ENCODE measurements at places on chromosomes 12 and 14. TPM values are rescaled to one million over a fixed set of nuclear protein-coding genes. Genes with fewer than 3 reads are reported as not detected.

Gene ETV6
- total RNA-seq: 14.1 TPM

Gene JAG2
- 12.3 TPM for total RNA-seq

Gene LPCAT3
- 29.7 TPM for total RNA-seq

Gene KIF21A
- 33.9 TPM for total RNA-seq

Gene OR6C2
- total RNA-seq: not detected

Gene KRT79
- total RNA-seq: not detected

Gene TMEM132C
- 10.5 TPM for total RNA-seq

Gene PAPLN
- 182 TPM for total RNA-seq

Gene GLIPR1L1
- total RNA-seq: not detected

Gene CMKLR1
- 15.3 TPM for total RNA-seq

Gene FLRT2
- 58.6 TPM for total RNA-seq

GRCh38 chr14:44388306-44388705, 118.8 kb downstream of the FSCB start:
- H3K4me3 ChIP-seq: no peak overlapping the region
- no peaks in the 10 kb centered on the region for H3K27me3 ChIP-seq
- H3K27ac ChIP-seq: no peak overlapping the region
- no peak for DNase-seq
- H3K36me3 ChIP-seq: no peaks in the 10 kb centered on the region

GRCh38 chr12:105214670-105215375, 21.2 kb downstream of the APPL2 start:
- DNase-seq: no peak
- no peak overlapping the region for H3K27ac ChIP-seq
- H3K4me1 ChIP-seq: peaks cover 12% of the 10 kb centered on the region
- H3K27me3 ChIP-seq: no peaks in the 10 kb centered on the region
- H3K4me3 ChIP-seq: no peak overlapping the region

- H3K4me3 ChIP-seq: no peak overlapping the region
- H3K27me3 ChIP-seq: no peaks in the 10 kb centered on the region
- H3K36me3 ChIP-seq: no peaks in the 10 kb centered on the region
- peaks cover 20% of the 10 kb centered on the region for H3K4me1 ChIP-seq
- H3K27ac ChIP-seq: no peak overlapping the region
Observed at GRCh38 chr12:4121506-4122020, 152.0 kb upstream of the CCND2 start.

- no peaks in the 10 kb centered on the region for H3K27me3 ChIP-seq
- no peaks in the 10 kb centered on the region for H3K4me1 ChIP-seq
- no peaks in the 10 kb centered on the region for H3K36me3 ChIP-seq
- H3K4me3 ChIP-seq: no peak overlapping the region
- no peak overlapping the region for H3K27ac ChIP-seq
Observed at GRCh38 chr14:106605548-106606448, 1079.4 kb downstream of the TMEM121 start.

- no peaks in the 10 kb centered on the region for H3K4me1 ChIP-seq
- no peak overlapping the region for H3K4me3 ChIP-seq
- no peak overlapping the region for H3K27ac ChIP-seq
Observed at GRCh38 chr14:74389980-74390379, 36.0 kb downstream of the SYNDIG1L start.

DNA sequence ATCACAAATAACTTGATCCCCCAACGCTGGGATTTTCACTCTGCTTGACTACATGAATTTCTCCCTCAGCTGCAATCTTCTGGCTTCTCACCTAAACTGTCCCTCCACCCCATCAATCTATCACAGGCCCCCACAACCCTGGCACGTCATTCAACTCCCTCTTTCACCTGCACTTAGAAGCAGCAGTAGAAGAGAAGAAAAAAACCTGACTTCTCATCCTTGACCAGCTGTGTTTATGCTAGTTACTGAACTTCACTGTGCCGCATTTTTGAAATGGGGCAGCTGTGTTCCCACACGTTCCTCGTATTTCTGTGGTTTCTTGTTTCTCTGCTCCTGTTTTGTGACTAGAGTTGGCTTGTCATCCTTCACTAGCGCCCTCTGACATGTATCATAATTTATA, 35.0 kb downstream of the ITPR2 start:
- no peaks in the 10 kb centered on the region for H3K36me3 ChIP-seq
- H3K27ac ChIP-seq: no peak overlapping the region
- no peak overlapping the region for H3K4me3 ChIP-seq
- no peaks in the 10 kb centered on the region for H3K27me3 ChIP-seq
- no peak for DNase-seq

DNA sequence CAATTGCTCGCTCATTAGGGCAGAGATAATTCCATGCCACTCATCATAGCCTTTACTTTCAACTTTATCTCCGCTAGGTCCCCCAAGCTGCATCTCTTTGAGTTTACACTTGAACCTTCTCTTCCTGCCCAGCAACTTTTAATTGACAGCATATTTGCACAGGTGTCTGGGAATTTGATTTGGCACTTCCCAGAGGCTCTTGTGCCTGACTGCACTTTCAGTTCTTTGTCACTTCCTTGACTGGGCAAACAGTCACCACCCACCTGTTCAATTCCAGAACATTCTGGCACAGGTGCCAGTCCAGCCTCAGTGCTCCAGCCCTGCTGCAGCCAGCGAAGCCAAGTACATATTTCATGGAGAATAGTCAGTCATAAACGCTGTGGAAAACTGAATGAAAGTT, 110.1 kb upstream of the LRIG3 start:
- H3K27ac ChIP-seq: no peak overlapping the region
- DNase-seq: no peak
- H3K4me1 ChIP-seq: no peaks in the 10 kb centered on the region
- H3K27me3 ChIP-seq: no peaks in the 10 kb centered on the region
- no peak overlapping the region for H3K4me3 ChIP-seq

GRCh38 chr12:112538740-112539139, 120.0 kb downstream of the PTPN11 start:
- no peak overlapping the region for H3K27ac ChIP-seq
- no peak for DNase-seq
- H3K4me1 ChIP-seq: no peaks in the 10 kb centered on the region
- H3K36me3 ChIP-seq: no peaks in the 10 kb centered on the region
- no peak overlapping the region for H3K4me3 ChIP-seq
- no peaks in the 10 kb centered on the region for H3K27me3 ChIP-seq

GRCh38 chr12:125340791-125341190, 275.6 kb downstream of the AACS start:
- H3K36me3 ChIP-seq: no peaks in the 10 kb centered on the region
- no peaks in the 10 kb centered on the region for H3K27me3 ChIP-seq
- H3K4me1 ChIP-seq: no peaks in the 10 kb centered on the region
- no peak overlapping the region for H3K4me3 ChIP-seq
- peak overlapping the region; percentile 35 for H3K27ac ChIP-seq
- DNase-seq: no peak

GRCh38 chr14:33596211-33597080, 354.4 kb downstream of the EGLN3 start:
- no peaks in the 10 kb centered on the region for H3K27me3 ChIP-seq
- no peak for DNase-seq
- no peak overlapping the region for H3K27ac ChIP-seq
- H3K36me3 ChIP-seq: no peaks in the 10 kb centered on the region
- H3K4me1 ChIP-seq: no peaks in the 10 kb centered on the region

GRCh38 chr14:64788706-64789105, 84.5 kb downstream of the PLEKHG3 start:
- no peak overlapping the region for H3K27ac ChIP-seq
- no peaks in the 10 kb centered on the region for H3K4me1 ChIP-seq
- no peak overlapping the region for H3K4me3 ChIP-seq
- H3K36me3 ChIP-seq: no peaks in the 10 kb centered on the region

- DNase-seq: no peak
- H3K36me3 ChIP-seq: no peaks in the 10 kb centered on the region
- peak overlapping the region; percentile 34 for H3K27ac ChIP-seq
- no peak overlapping the region for H3K4me3 ChIP-seq
- H3K27me3 ChIP-seq: no peaks in the 10 kb centered on the region
Observed at GRCh38 chr14:65351493-65352194, 60.9 kb upstream of the FUT8 start.

GRCh38 chr12:116337312-116337711, 59.8 kb upstream of the MED13L start:
- no peak for DNase-seq
- H3K27ac ChIP-seq: no peak overlapping the region

- H3K4me1 ChIP-seq: peaks cover 14% of the 10 kb centered on the region
- H3K36me3 ChIP-seq: peaks cover 23% of the 10 kb centered on the region
- H3K27ac ChIP-seq: no peak overlapping the region
- no peaks in the 10 kb centered on the region for H3K27me3 ChIP-seq
- DNase-seq: no peak
- H3K4me3 ChIP-seq: no peak overlapping the region
Observed at GRCh38 chr12:122052285-122052684, 26.3 kb upstream of the MLXIP start.

GRCh38 chr12:30691122-30691879, 4.4 kb downstream of the IPO8 start:
- no peak overlapping the region for H3K4me3 ChIP-seq
- H3K27me3 ChIP-seq: no peaks in the 10 kb centered on the region
- peaks cover 18% of the 10 kb centered on the region for H3K4me1 ChIP-seq

DNA sequence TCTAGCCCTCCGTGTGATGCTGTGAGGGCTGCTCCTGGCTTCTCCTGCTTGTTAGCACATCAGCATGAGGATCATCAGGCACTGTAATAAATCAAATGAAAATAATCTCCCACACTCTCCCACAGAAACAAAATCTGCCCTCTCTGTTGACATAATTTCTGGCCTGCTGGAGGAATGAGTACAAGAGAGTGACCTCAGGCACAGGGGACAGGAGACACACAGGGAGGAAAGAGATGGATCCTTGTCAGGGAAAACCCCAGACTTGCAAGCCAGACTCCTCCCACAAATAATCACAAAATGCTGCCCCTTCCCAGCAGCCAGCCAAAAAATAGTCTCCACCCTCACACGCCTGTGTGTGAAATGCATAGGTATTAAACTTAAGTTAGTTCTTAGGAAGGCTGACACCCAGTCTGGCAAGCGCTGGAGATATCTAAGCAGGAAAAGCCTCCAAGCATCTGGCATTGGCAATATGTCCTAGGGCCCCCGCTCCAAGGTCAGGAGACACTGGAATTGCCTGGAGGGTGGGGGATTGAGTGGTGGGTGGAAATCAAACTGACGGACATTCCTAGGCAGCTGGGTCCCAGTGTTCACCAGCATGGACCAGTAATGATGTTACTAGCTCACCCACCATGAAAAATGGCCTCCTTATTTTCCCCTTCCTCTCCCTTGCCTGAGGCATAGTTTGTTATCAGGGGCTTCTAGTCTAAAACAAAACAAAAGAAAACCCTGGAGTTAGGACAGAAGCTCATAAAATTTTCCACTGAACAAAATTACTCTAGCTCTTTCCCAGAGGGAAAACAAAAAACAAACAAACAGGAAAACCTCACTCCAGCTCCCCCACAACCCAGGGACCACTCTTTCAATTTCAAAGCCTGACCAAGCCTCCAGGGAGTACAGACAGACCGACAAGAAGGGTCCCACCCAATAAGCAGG, 22.0 kb downstream of the SMUG1 start:
- no peak overlapping the region for H3K27ac ChIP-seq
- no peaks in the 10 kb centered on the region for H3K27me3 ChIP-seq
- H3K36me3 ChIP-seq: no peaks in the 10 kb centered on the region
- H3K4me1 ChIP-seq: no peaks in the 10 kb centered on the region

DNA sequence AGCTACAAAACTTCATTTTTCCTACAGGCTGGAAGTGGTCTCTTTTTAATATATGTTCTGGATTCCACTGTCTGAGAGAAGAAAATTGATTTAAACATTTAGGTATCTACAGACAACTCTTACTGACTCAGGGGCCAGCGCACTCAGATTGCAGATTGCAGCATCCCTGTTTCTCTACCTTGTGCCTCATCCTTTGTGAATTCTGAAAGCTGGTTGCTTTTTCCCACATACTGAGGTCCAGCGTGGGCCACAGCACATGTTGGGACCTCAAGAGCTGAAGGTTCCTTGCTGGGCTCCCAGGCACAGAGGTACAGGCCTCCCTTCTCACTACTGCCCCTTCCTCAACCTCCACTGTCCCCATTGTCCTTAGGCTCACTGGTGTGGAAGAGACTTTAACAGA, 101.7 kb upstream of the CCDC175 start:
- no peak overlapping the region for H3K4me3 ChIP-seq
- H3K27ac ChIP-seq: peak overlapping the region; percentile 38
- H3K27me3 ChIP-seq: no peaks in the 10 kb centered on the region
- H3K4me1 ChIP-seq: no peaks in the 10 kb centered on the region
- no peaks in the 10 kb centered on the region for H3K36me3 ChIP-seq

- H3K27me3 ChIP-seq: no peaks in the 10 kb centered on the region
- H3K4me1 ChIP-seq: no peaks in the 10 kb centered on the region
- no peak for DNase-seq
- H3K4me3 ChIP-seq: no peak overlapping the region
- no peak overlapping the region for H3K27ac ChIP-seq
- H3K36me3 ChIP-seq: no peaks in the 10 kb centered on the region
Observed at GRCh38 chr12:118541071-118541470, 164.7 kb downstream of the SUDS3 start.

- no peaks in the 10 kb centered on the region for H3K4me1 ChIP-seq
- no peak overlapping the region for H3K4me3 ChIP-seq
- no peaks in the 10 kb centered on the region for H3K27me3 ChIP-seq
Observed at GRCh38 chr14:100018482-100018881, 46.7 kb upstream of the EVL start.
